ENCODE measurements at places on chromosomes 1 and 21. TPM values are rescaled to one million over a fixed set of nuclear protein-coding genes. Genes with fewer than 3 reads are reported as not detected.

The KRTAP7-1 gene
- not detected for total RNA-seq

The B3GALT2 gene
- total RNA-seq, result 3.1 TPM

The IGSF21 gene
- 1.1 TPM for total RNA-seq

The PYHIN1 gene
- total RNA-seq, result 3.7 TPM

DNA sequence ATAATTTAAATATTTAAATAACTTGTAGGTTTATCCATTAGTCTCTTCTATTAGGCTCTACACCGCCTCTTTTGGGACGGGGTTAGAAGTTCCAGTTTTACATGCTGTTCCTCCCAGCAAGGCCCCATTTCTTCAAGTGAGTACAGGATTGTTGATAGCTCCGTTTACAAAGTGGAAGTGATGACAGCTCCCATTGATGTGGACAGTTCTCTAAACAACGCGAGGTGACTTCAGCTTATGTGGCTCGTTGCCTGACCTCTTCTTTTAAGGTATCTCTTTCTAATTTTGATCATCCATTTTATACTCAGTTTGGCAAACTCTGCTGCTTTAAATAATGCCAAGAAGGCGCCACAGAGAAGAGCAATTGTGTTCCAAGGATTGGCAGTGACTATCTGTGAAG, 49.7 kb downstream of the PACC1 start:
- H3K27ac ChIP-seq, result no peak overlapping the region
- no peaks in the 10 kb centered on the region for H3K4me1 ChIP-seq

DNA sequence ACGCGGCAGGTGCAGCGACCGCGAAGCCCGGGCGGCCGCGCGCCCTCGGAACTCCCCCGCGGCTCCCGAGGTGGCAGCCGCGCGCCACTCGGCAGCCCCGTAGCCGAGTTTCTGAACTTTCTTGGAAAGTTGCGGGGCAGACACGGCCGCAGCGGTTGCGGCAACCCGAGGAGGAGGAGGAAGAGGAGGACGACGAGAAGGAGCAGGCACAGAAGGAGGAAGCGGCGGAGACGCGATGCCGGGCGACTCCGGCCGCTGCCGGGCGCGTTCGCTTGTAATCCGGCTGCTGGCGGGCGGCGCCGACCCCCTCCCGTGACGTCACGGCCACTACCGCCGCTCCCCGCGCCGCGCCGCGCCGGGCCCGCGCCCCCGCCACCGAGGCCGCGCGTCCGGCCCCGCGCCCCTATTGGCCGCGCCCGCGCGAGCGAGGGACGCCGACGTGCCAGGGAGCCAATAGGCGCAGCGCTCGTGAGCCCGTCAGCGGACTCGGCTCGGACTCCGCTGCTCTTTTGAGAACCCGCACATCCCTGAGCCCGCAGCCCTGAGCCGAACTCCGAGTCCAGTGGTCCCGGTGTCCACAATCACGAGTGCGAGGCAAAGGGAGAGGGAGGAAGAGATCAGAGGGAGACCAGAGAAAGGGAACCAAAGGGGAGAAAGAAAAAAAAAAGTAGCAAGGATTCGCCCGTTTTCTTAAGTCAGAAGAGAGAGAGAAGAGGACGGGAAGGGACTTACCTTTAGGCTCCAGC, 736 bp upstream of the BARHL2 start:
- H3K27ac ChIP-seq, result no peak overlapping the region
- H3K4me1 ChIP-seq, result peaks cover 45% of the 10 kb centered on the region
- H3K36me3 ChIP-seq, result no peaks in the 10 kb centered on the region
- peak; percentile 77 for DNase-seq
- H3K4me3 ChIP-seq, result peak overlapping the region; percentile 26

GRCh38 chr1:166511761-166512160, 327.5 kb upstream of the POGK start:
- H3K36me3 ChIP-seq, result no peaks in the 10 kb centered on the region
- no peaks in the 10 kb centered on the region for H3K27me3 ChIP-seq
- H3K27ac ChIP-seq, result no peak overlapping the region
- H3K4me3 ChIP-seq, result no peak overlapping the region

DNA sequence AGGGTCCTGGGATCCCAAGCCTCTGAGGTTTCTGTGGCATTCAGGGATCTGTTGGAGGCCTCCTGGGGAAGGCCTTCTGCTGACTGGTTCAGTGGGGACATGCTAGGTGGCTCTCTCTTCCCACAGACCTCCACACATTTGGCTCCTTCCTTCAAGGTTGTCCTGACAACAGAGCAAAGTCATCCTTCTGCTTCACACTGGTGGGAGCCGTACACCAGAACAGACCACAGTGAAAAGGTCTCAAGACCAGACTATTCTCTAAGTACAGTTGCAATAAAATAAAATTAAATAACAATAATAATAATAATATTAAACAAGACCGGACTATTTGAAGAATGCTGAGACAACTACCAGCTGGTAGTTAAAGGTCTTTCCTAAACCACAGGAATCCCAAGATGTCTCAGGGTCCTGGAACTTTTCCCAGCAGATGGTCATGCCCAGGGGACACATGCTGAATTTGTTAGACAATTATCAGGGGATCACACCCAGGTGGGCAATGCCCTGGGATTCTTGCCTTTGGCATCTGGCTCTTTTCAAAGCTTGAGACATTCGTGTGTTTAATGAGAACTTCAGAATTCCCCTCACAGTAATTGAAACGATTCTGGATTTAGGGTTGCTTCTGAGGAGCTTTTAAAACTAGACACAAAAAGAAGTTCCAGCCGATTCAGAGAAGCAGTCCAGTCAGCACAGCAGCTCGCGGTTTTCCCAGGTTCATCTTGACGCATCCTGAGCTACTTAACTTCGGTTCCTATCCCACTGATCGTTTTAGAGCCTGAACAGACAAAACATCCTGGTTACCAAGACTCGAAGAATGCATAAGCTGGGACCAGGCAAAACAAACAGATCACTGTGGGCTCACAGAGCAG, 22.9 kb downstream of the HTR1D start:
- no peaks in the 10 kb centered on the region for H3K36me3 ChIP-seq
- H3K27me3 ChIP-seq, result no peaks in the 10 kb centered on the region
- no peak overlapping the region for H3K4me3 ChIP-seq
- no peak overlapping the region for H3K27ac ChIP-seq
- peaks cover 3% of the 10 kb centered on the region for H3K4me1 ChIP-seq

All from stomach (tissue), 19 donors.